ENCODE measurements at places on chromosomes 5 and 9.

DNA sequence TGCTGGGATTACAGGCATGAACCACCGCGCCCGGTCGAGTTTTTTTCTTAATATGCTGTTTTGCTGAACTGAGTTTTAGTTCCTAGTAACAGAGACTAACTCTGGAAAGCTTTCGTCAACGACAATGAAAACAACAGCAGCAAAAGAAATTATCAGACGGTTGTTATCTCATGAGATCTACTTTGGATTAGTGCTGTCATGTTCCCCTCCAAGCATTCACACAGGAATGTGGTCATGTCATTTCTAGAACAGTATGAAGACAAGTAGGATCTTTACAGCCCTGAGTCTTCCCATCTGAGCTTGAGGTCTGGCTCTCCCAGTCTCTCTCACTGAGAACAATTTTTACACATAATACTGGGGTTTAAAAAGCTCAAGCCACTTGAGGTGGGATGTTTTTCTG, 4.0 kb upstream of the ANKRD33B start:
- no peak for DNase-seq

- no peak for DNase-seq
Observed at GRCh38 chr5:145979270-145980223, 43.2 kb downstream of the SH3RF2 start.

DNA sequence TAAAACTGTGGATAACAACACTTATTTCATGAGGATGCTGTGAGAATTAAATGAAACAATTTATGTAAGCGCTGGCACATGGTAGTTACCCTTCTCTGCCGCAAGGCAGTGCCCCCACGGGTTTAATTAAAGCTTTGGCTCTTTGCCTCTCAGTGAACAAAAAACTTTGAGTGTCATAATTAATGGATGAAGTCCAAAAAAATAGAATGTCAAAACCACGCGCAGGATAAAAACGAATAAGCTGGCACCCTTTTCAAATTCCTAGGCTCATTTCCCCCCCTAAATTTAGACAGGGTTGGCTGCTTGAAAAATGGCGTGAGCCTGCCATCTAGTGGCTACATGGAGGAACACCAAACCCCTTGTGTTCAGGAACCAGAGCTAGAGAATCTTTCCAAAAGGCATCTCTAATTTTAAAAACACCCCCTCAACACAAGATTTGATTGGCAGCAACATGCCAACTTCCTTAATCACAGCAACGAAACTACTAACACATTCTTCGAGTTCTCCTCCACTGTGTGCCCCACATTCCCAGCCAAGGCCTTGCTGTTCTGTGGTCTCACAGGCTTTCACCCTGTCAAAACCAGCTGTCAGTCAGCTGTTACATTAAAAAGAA, 29.0 kb upstream of the CCNG1 start:
- DNase-seq: peak; percentile 65

DNA sequence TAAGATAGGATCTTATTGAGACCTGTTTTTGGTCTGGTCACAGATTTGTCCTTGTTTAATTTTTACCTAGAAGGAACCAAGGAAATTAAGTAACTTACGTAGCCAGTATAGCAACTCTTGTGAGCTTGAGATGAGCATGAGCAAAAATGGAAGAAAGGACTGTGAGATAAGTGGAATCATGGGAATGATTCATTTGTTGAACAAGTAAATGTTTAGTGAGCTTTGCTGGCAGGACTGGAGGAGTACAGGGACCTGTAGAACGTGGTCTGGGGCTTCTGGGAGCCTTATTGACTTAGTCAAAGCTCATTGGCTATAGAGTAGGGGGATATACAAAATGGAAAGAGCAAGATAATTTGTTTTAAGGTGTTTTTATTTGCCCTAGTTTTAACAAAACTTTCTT, 3.0 kb downstream of the RAD23B start:
- peak; percentile 65 for DNase-seq

- no peak for DNase-seq
Observed at GRCh38 chr9:92188969-92189781, 74.0 kb upstream of the SPTLC1 start.

DNA sequence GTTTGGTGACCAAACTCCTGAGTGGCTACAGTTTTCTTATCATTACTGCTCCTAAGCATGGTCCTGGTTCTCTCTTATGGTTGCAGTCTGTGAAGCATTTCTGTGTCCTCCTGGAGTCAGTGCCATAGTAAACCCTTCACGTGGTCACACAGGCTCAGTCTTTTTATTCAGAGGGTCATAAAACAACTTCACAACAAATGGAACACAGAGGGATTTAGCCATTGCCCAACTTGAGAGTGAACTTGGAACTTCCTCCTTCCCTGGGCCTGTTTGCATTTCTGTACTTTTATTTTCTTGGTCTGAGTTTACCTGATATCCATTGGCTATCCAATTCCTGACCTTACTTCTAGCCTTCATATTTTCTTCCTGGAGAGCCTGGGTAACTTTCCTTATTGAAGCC, 144.9 kb downstream of the CCDC192 start:
- no peak for DNase-seq

GRCh38 chr9:1469996-1470395, 419.8 kb downstream of the DMRT2 start:
- DNase-seq: peak; percentile 19

DNA sequence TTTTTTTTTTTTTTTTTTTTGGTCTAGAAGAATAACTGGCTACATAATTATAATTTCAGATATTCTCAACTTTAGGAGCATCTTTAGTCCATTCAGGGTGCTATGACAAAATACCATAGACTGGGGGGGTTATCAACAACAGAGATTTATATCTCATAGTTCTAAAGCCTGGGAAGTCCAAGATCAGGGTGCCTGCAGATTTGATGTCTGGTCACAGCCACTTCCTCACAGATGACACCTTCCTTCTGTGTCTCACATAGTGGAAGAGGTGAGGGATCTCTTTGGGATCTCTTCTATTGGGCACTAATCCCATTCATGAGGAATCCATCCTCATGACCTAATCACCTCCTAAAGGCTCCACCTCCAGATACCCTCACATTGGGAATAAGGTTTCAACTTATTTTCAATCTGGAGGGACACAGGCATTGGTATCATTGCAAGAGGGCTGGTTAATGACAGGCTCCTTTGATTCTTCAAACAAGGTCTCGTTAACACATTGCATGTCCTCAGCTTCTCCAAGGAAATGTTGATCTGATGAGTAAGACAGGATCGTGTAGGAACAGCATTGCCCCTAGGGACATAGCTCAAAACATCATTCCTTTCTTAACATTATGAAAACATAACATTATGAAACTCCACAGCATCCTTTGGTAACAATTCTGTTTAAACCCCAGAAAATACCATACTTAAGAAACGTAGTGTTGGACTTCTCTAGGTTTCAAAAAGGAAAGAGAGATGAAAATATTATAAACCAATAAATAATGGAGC, 372.4 kb downstream of the SEMA5A start:
- peak; percentile 94 for DNase-seq

GRCh38 chr9:96663506-96664120, 8.5 kb upstream of the PRXL2C start:
- no peak for DNase-seq

GRCh38 chr5:151924564-151925301, at the start of gene GLRA1:
Gene GLRA1 (minus strand): TSS chr5:151924851. CDS start chr5:151924549, 302 bp downstream.
- peak; percentile 63 for DNase-seq

- DNase-seq: no peak
Observed at GRCh38 chr5:124262470-124262869, 484.0 kb downstream of the ZNF608 start.

DNA sequence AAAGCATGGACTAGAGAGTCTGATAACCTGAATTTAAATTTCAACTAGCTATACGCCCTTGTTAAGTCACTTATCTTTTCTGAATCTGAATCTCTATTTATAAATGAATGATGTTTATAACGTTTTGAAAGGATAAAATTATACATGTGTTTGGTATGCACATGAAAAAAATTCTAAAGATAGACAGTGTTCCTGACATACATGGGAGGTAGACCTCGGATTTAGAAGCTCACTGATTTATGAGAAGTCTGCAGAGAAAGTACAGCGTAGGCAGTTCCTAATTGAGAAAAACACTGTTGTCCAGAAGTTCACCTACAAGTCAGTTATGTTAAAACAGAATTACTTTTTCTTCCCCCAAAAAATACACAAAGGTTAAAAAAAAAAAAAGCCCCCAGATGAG, 26.6 kb downstream of the MPDZ start:
- no peak for DNase-seq

Measured in epithelial cell of esophagus (primary cell).